Pulmonary artery endothelial cell (primary cell): ENCODE measurements at places on chromosomes 5 and 9. TPM values are rescaled to one million over a fixed set of nuclear protein-coding genes. Genes with fewer than 3 reads are reported as not detected.
A peak's percentile ranks its signal among the peaks of the same experiment; 100 is the strongest.

- DNase-seq = peak; percentile 2
Observed at GRCh38 chr5:34042321-34042720, 692 bp downstream of the C1QTNF3 start.

Gene CD14
- total RNA-seq = 0.26 and 0.49 TPM in 2 replicates

DNA sequence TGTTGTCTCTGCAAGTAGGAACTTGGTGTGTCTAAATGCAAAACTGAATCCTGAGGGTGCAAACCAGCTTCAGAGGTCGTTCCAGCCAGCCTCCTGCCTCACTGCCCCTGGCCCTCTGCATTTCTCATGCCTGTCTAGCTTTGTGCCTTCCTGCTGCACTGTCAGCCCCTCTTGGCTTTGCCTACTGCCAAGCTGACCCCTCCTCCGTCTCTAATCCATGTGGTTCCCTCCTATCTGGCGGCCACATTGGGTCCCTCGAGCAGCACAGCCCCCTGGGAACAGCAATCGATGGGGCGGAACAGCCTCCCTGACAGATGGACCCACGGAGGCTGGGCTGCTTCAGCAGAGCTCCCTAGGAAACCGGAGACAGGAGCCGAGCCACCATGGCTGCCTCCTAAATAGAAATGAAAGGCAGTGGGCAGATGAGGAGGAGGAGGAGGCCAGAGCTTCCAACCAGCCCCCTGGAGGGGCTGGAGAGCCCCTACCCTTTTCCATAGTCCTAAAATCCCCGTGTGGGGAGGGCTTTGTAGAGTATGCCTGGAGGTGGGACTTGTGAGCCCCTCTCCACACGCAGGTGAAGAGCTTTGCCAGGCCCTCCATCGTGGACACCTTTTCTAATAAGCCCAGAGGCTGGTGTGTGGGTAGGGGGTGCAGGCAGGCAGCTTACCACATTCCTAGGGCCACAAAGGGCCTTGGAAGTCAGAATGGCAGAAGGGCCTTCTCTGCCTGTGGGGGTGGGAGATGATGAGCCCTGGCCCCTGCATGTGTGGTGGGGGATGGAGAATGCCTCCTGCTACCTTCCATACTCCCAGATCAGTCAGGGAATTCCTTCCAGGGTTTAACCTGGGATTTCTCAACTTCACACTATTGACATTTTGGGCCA, 9.2 kb upstream of the CXXC5 start:
- no peak for DNase-seq

- DNase-seq = no peak
Observed at GRCh38 chr9:132069046-132069898, 10.4 kb downstream of the MED27 start.

GRCh38 chr5:8686707-8687106, 817.8 kb downstream of the MTRR start:
- DNase-seq = no peak
